Activated CD4-positive, alpha-beta T cell treated with anti-CD3 and anti-CD28 coated beads, Interleukin-2, amount 50 U/mL, for 4 hours (primary cell): ENCODE measurements at places on chromosomes 7 and 10.

GRCh38 chr10:22986771-22987542 lies 59.1 kb downstream of the ARMC3 start:
- no peak for DNase-seq

GRCh38 chr10:17913604-17914003 lies 38.1 kb upstream of the SLC39A12 start:
- DNase-seq: no peak

GRCh38 chr10:78581133-78581694 lies 487.6 kb upstream of the ZMIZ1 start:
- no peak for DNase-seq

- DNase-seq: no peak
These were observed 135.0 kb downstream of the CDH23 start for GRCh38 chr10:71531485-71532446.

- DNase-seq: no peak
These were observed 21.1 kb downstream of the MICALL2 start for GRCh38 chr7:1438208-1438607.

GRCh38 chr10:58952162-58952601 lies 224.3 kb upstream of the PHYHIPL start:
- DNase-seq: no peak

DNA sequence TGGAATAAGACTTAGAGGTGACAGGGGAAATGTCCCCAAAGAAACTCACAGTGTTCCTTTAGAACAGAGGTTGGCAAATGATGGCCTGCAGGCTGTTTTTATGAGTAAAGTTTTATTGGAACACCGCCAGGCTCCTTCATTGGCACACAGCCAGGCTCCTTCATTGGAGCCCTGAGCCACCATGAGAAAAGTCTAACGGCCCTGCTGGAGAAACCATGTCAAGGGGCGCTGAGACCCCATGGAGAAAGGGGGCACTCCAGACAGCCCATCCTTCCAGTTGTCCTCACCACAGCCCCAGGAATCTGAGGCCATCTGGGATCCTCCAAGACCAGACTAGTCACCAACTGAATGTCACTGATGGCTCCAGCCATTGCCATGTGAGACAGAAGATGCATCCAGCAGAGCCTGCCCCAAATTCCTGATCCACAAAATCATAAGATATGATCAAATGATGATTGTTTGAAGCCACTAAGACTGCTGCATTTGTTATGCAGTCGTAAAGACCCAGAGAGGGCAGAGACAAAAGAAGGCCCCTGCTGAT lies 88.2 kb upstream of the GPR26 start:
- DNase-seq: no peak

- DNase-seq: no peak
These were observed 1148.5 kb upstream of the CELF2 start for GRCh38 chr10:9869205-9869604.

DNA sequence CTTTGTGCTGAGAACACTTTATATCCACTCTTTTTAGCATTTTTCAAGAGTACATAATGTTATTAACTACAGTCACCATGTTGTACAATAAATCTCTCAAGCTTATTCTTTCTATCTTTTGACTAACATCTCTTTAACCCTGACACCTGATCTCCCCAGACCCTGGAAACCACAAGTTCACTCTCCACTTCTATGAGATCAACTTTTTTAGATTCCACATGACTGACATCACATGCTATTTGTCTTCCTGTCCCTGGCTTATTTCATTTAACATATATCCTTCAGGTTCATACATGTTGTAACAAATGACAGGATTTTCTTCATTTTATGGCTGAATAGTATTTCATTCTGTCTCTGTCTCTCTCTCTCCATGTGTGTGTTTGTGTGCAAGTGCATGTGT lies 15.5 kb downstream of the SLC13A1 start:
- DNase-seq: no peak

GRCh38 chr7:94188350-94188749 lies 184.2 kb upstream of the BET1 start:
- no peak for DNase-seq

GRCh38 chr10:96511044-96511945 lies 2.4 kb downstream of the TLL2 start:
- no peak for DNase-seq

GRCh38 chr10:72285972-72286521 lies 12.3 kb downstream of the DDIT4 start:
- no peak for DNase-seq
